ENCODE measurements at places on chromosomes 3 and 15.

DNA sequence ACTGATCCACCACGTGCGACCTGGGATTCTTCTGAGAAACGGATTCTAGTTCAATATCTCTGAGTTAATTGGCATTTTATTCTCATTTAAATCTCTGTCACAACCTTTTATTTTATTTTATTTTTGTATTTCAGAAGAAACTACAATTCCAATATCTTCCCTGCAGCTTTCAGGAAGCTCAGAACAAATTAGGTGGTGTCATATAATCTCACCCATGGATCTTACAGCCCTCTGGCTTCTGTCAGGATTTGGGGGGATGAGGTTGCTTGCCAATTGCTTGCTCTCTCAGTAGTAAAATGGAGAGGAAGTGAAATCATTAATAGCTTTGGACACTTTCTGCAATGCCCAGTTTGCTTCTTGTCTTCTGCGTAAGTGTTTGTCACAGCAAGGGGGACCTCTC lies 205.4 kb downstream of the TLE3 start:
- DNase-seq: no peak

DNA sequence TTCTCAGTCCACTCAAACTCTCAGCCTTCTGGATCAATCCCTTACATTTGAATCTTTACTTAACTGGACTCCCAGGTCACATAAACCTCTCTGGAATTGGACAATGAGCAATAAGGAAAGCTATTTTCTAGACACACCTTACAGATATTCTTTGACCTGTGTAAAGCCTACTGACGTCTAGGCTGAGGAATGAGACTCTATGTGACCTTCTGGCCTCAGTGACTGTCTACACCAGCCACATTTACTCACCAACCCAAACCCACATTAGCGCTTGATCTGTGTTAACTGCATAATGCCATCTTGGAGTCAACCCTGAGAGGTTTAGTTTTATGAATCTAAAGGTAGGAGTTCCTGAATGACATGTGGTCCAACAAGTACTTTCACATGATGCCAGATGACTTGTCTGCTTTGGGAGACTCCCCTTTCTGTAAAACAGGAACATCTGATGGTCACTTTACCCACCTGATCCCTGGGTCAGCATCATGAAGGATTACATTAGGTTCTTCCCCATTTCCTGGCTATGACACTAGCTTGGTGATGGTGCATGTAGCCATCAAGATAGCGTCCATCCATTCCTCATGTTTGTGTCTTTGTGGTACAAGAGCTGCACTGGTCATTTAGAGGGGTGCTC lies 11.4 kb upstream of the COMMD2 start:
- no peak for DNase-seq

DNA sequence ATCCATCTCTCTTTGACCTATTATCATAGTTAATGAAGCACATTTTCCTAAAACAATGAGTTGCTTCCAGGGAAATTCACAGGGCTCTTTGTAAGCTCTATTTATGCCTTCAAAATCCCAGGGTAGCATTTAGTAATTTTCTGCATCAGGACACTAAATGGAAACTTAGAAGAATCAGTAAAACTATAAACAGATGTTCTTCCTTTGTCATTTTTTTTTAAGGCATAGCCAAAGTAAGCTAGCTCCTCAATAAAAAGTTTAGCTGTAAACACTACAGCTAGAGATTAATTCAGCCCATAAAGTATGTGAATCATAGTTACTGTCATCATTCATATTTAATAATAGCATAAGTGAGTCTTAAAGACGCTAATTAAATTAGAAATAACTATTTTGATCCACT lies 79.3 kb downstream of the RPL22L1 start:
- DNase-seq: no peak

DNA sequence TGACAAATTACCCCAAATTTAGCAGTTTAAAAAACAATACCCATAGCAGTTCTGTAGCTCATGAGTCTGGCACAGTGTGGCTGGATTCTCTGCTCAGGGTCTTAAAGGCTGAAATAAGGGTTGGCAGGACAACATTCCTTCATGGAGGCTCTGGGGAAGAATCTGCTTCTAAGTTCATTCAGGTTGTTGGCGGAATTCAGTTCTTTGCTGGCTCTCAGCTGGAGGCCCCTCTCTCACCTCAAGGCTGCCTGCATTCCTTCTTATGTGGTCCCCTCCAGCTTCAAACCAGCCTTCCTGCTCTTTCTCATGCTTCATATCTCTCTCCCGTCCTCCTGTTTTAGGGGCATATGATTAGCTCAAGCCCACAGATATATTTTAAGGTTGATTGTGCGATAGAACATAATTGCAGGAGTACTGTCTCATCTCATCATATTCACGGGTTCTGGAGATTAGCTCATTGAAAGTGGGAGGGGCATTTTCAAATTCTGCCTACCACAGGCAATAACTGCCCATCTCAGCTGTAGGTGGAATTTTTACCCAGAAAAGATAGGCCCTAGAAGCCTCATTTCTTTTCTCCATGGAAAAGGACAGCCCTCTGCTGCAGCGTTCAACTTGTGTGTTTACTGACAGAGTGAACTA lies 5.6 kb upstream of the ZBTB47 start:
- no peak for DNase-seq

- DNase-seq: no peak
These were observed 11.6 kb downstream of the UPK1B start for GRCh38 chr3:119184796-119185570.

DNA sequence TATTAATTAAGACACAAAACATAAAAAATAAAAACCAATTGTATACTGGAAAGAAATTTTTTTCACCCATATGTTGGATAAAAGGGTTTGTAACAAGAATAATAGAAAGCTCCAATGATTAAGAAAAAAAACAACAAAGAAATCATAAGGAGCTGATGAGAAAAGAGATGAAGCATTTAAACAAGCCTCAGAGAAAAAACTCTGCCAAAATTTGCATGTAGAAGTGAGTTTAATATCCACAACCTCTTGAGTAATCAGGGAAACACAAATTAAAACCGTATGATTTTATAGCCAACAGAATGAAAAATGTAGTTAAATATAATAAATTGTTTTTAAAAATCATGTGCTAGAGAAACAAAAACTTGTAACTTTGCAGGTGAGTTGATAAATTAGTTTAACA lies 192.9 kb downstream of the BCHE start:
- no peak for DNase-seq

DNA sequence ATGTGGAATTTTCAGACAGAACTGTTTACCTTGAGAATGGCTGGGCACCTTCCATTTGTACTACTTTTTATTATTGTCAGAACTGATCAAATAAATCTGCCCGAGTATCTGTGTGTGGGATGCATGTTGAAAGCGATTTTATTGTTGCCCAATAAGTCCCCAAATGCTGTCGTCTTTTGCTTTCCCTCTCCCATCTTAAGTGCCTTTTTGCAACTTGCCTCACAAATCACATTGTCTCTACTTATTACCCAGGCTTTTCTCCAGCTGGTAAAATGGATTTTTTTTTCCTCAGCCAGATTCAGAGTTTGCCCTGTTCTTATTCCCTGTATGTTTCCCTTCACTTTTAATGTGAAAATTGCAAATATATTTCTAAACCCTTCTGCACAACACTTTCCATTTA lies 163.1 kb downstream of the CNTN4 start:
- no peak for DNase-seq

DNA sequence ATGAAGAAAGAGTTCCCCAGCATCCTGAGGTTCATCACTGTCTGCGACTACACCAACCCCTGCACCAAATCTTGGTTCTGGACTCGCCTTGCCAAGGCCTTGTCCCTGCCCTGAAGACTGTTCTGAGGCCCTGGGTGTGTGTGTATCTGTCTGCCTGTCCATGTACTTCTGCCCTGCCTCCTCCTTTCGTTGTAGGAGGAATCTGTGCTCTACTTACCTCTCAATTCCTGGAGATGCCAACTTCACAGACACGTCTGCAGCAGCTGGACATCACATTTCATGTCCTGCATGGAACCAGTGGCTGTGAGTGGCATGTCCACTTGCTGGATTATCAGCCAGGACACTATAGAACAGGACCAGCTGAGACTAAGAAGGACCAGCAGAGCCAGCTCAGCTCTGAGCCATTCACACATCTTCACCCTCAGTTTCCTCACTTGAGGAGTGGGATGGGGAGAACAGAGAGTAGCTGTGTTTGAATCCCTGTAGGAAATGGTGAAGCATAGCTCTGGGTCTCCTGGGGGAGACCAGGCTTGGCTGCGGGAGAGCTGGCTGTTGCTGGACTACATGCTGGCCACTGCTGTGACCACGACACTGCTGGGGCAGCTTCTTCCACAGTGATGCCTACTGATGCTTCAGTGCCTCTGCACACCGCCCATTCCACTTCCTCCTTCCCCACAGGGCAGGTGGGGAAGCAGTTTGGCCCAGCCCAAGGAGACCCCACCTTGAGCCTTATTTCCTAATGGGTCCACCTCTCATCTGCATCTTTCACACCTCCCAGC lies 2.9 kb downstream of the MYD88 start:
- DNase-seq: no peak
